ENCODE measurements at places on chromosomes 6 and 20.

GRCh38 chr6:33492093-33492492 lies 37.7 kb downstream of the ZBTB9 start:
- no peak for DNase-seq

DNA sequence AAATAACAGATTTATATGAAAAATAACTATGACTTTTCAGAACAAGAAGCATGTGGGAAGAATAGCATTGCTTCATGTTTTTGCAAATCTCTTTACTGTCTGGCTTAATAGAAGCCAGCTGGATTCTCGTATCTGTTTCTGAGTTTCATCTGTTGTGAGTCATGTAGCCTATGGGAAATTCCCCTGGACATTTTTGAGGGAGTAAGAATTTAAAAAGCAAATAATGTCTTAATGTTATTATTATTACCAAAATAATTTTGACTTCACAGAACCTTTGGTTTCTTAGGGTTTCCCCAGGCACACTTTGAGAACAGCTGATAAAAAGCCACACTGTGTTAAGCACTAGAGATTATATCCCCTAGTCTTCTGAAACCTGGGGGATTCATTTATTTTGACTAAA lies 75.8 kb downstream of the SYCP2L start:
- DNase-seq: peak; percentile 90

DNA sequence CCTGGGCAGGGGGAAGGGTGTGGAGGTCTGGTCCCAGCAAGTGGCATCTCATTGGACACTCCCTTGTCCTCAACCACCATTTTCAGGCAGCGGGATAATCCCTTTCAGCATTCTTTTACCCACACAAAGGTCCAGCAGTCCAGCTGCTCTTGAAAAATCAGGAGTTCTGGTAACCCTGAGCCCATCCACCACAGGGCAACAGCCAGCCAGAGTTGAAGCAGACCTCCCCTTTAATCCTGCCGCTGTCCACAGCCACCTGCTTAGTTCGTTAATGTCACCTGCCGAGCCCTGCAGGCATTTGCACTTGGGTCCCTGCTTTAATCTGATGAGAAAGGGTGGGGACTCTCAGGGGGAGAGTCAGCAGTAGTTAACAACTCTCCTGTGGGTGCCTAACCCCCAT lies 11.1 kb downstream of the TMEM74B start:
- DNase-seq: no peak

DNA sequence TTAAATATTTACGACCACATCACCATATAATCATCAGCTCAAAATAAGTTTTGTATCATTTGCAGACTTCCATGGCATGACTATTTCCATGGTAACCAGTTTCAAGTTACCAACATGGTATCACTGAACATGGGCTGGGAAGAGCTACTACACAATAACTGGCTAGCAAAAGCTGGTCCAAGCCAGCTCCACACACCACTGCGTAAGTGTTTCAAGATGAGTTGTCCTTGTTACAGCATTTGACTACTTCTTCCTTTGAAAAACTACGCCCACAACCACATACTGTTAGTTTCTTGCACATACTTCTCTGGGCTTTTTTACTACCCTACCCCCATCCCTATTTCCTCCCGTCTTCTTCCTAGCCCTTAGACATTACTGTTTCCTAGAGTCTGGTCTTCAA lies 8.5 kb downstream of the CD164 start:
- no peak for DNase-seq

DNA sequence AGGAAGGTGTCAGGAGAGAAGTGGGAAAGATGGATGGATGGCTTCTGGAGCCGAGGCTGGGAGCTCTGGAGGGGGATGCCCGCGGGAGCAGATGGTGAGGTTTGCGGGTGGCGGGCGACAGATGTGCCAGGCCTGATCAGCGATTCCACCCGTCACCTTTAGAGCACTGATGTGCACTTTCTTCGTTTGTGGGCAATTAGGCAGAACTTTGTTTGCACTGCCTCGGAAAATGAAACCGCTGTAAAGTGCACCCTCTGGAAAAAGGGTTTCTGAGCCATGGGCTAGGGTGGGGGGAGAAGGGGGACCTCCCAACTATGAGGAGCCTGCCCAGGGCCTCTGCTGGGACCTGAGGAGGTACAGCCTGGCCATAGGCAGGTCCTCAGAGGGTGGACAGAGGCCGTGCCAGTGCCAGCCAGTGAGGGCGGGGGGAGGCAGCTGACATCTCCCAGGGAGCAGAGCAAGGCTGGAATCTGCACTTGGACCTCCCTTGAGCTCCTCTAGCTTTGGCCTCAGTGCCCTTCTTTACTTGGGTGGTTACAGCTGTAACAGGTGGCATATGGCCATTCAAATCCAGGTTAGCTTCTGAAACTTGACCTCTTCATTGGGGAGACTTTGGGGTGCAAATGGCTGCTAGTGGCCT lies 58.7 kb downstream of the CD40 start:
- DNase-seq: no peak

GRCh38 chr6:167963589-167964057 lies 33.8 kb upstream of the KIF25 start:
- DNase-seq: no peak

- no peak for DNase-seq
Observed at GRCh38 chr6:118333772-118334171, 214.3 kb upstream of the PLN start.

- DNase-seq: no peak
Observed at GRCh38 chr6:3814539-3814938, 34.6 kb upstream of the FAM50B start.

- peak; percentile 61 for DNase-seq
Observed at GRCh38 chr6:27295301-27296079, 16.6 kb downstream of the POM121L2 start.

DNA sequence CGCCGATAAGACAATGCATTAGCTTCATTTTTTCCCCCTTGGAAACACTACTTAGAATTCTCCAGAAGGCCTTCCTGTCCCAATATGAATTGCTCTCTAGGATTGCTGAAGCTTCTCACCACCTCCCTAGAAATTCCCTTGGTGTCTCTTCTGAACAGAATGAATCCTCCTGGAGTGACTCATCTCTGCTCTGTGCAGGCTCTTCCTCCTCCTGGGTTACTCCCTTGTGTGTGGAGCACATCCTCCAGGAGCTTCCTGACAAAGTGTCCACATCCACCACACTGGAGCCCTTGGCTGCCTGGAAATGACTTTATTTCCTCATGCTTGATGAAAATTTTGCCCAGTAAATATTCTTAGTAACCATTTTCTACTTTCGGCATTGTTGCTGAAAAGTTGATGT lies 54.4 kb downstream of the DTNBP1 start:
- DNase-seq: peak; percentile 93

DNA sequence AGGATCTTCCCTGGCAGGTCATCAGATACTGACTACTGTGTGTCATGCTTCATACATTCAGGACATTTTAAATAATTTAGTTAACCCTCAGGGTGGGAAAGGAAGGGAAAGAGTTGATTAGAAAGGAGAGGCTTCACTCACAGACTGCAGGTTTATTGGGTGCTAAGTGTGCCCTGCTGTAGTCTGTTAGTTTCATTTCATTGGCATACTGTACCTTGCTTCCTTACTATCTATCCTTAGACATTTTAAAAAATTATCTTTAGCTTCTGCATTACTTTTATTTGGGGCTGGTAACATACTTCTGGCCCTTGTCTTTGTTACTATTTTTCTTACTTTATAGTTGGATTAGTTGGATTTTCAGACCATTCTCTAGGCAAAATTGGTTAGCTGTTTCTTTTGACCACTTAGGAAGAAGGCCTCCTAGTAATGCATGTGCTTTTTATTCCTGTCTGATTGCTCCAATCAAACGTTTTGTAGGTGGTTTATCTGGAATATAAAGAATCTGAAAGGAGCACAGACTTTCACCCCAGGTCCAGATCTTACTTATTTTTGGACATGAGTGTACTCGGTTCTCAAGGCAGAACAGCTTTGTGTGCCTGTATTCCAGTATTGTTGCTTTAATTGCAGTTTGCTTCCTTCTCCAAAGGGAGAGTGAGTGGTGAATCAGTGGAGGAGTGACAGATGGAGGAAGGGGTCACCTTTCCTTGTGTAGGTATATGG lies 82.7 kb upstream of the PRDM1 start:
- DNase-seq: no peak

GRCh38 chr20:41174782-41175181 lies 37.4 kb downstream of the PLCG1 start:
- peak; percentile 45 for DNase-seq

DNA sequence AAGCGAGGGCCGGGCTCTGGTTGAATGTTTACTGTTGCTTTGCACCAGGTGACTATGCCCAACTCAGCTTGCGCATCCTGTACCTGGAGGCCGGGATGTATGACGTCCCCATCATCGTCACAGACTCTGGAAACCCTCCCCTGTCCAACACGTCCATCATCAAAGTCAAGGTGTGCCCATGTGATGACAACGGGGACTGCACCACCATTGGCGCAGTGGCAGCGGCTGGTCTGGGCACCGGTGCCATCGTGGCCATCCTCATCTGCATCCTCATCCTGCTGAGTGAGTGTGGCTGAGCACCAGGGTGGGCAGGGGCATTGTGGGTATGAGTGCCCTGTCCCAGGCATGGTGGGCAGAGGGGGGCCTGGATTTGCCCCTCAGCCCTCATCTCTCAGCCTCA lies 136.1 kb downstream of the TAF4 start:
- DNase-seq: no peak

DNA sequence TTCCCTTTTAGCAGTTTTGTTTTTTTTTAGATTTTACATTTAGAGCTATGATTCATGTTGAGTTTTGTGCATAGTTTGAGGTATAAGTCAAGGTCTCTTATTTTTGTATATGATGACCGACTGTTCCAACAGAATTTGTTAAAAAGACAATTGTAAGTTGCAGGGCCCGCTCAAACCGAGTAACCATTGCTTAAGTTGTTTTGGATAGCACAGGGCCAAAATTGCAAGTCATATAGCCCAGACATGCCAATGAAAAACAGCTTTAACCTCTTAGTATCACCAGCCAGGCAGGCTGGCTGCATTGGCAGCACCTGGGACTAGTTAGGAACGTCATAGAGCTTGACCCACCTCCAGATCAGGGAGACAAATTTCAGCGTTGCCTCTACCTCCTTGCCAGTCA lies 47.3 kb downstream of the PFDN4 start:
- no peak for DNase-seq

DNA sequence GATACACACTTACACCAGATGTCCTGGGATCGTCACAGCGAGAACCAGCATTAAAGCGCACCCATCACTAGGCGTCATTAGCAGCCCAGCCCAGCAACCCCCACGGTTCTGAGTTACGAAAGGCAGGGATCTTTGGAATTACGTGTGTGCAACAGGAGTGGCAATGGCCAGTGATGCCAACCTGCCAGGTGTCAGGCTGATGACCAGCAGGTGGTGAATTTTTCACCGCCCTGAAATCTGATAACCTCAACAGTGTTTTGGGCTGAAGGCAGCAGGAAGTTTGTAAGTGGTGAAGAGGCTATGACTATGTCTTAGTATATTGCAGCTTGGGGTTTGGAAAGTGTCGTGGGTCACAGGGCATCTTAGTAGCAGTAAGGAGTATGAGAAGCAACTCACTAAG lies 166.1 kb downstream of the TMEM242 start:
- no peak for DNase-seq

DNA sequence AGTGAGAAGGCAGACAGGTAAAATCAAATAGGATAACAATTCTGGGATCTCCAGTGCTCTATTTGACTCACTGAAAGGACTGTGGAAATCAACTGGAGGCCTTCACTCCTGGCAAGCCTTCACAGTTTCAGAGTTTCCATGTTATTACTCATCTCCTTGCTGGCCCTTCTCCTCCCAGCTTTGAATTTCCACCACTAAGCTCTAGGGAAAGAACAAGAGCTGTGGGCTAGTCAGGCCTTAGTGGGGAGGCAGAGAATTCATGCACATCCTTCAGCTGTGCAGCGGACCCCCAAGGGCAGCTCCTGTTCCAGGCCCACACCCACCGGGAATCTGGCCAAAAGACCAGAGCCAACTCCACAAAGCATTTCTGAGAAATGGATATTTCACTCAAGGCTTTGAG lies 26.0 kb downstream of the MYLIP start:
- peak; percentile 74 for DNase-seq

DNA sequence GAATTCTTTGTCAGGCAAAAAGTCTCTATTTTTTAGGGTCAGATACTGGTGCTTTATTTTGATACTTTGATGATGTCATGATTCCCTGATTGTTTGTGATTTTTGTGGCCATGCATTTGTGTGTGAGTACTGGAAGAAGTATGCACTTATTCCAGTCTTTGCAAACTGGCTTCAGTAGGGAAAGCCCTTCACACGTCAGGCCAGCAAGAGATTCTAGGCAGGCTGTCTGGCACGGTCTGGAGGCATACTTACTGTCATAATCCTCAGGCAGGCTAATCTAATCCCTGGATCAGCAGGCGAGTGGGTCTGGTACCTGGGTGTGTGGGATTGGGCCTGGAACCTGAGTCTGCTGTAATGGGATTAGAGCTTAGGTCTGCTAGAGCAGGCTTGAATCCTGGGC lies 391.8 kb upstream of the MMS22L start:
- peak; percentile 29 for DNase-seq

- DNase-seq: peak; percentile 49
Observed at GRCh38 chr6:106125925-106126435, 39.8 kb downstream of the PRDM1 start.

DNA sequence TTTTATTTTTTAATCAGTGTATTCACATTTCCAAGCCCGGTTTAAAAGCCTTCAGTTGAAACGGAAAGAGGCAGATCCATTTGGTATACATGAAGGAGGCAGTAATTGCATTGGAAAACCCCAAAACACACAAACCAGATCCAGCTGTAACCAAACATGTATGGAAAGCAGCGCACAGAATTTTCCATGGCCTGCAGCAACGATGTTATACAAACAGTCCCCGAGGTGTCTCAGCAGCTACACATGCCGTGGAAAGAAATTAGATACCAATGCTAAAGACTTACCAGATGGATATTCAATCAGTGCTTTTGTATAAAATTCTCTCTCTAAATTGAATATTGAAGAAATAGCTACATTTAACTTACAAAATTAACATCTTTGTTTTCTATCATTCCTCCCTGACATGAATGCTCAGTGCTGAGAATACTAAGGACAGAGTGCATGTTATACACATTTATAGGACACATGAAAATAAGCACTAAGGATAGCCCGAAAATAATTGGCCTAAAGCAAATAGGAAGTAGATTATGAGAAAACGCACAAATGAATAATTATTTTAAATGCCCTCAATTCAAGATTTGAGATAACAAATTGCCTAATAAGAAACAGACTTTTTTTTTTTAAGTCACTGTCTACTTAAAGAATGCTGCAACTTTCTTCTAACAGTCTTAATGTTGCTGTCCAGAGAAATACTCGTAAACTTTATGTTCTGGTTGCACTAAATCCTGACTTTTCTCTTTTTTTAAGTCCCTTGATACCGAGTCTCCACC lies 713.1 kb downstream of the HDGFL1 start:
- no peak for DNase-seq

DNA sequence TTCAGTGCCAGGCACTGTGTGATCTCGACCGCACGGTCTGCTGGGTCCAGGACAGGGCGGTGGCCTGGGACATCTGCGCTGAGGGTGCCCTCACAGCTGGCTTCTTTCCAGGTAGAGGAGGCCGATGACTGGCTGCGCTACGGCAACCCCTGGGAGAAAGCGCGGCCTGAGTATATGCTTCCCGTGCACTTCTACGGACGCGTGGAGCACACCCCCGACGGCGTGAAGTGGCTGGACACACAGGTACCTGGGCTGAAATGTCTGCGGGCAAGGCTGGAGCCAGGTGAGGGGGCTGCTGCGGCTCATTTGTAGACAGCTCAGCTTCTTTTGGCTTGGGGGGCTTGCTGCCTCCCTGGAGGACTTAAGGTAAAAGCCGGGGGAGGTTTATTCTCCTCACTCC lies 26.6 kb downstream of the PYGB start:
- no peak for DNase-seq
